ENCODE measurements at places on chromosomes 16 and 17. TPM values are rescaled to one million over a fixed set of nuclear protein-coding genes. Genes with fewer than 3 reads are reported as not detected.

The SLC35G6 gene
- total RNA-seq, result not detected

The TIMP2 gene
- 268 TPM for total RNA-seq

The KRTAP9-2 gene
- total RNA-seq, result not detected

The C16orf46 gene
- total RNA-seq, result 0.73 TPM

The ITGB3 gene
- total RNA-seq, result 40.4 TPM
